ENCODE measurements at places on chromosomes 7 and 10.

GRCh38 chr10:61404751-61405150, 48.4 kb downstream of the TMEM26 start:
- no peak for DNase-seq

GRCh38 chr10:69321865-69322264, 43.6 kb downstream of the HK1 start:
- DNase-seq = no peak

DNA sequence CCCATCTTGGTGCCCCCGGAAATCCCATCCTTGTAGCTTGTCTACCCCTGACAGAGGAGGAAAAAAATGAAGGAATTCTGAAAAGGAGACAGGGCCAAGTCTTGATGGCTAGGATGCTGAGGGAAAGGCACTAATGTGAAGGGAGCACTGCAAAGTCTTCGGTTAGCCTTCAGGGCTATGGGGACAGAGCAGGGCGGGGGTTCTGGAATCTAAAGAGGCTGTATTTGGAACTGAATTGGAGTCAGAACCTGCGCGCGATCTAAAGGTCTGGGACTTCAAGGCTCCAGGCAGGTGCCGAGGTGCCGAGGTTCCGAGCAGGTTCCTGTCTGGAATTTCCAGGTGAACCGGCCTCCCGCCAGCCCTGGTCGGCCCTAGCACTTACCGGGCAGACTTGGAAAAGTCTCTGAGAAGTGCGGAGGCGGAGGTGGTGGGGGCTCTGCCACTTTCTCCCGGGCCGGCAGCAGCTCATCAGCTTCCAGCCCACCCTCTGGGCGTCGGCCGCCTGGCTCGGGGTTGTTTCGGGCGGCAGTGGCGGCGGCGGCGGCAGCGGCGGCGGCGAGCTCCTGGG, 781 bp downstream of the GBX1 start:
- no peak for DNase-seq

GRCh38 chr7:116150588-116150987, 59.8 kb upstream of the TES start:
- no peak for DNase-seq

DNA sequence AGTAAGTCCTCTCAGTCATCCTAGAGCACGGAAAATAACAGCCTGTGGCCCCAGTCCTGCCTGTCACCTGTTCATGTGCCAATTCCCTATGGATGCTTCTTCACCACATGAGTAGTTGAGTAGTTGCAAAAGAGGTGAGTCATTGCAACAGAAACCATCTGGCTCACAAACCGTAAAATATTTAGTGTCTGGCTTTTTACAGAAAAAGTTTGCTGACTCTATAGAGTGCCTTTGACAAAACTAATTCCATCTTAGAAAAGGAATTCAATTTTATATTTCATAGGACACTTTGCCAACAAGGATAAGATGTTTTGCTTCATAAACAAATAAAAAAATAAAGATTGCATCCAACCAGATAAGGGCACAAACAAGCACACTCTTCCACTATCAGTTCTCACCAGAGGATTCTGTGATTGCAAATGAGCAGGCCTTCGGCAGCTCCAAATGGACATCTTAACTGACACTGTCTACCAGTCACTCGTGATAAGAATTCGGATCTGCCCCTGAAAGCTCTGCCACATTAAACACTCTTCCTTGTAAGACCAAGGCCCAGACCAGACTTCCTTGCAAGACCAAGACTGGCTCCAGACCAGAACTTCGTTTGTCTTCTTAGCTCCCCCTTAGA, 242.7 kb upstream of the SEMA3C start:
- no peak for DNase-seq

DNA sequence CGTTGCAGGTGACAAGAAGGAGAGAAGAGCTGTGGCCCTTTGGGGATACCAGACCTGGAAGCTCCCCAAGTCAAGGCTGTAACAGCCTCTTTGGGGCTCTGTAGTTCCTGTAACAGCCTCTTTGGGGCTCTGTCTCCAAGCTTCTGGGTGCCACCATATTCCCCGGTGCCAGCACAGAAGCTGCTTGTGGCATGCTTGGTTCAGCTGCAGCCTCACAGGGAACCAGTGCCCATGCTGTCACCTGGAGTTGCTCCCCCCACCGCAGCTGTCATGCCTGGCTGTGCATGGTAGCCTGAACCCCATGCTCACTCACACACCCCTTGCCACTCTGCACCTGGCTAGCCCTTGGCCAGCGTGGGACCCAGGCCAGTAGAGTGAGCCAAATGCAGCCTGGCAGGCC, 109.1 kb downstream of the ELAPOR2 start:
- DNase-seq = no peak

- DNase-seq = no peak
Observed at GRCh38 chr10:126376956-126377355, 11.3 kb downstream of the ADAM12 start.

DNA sequence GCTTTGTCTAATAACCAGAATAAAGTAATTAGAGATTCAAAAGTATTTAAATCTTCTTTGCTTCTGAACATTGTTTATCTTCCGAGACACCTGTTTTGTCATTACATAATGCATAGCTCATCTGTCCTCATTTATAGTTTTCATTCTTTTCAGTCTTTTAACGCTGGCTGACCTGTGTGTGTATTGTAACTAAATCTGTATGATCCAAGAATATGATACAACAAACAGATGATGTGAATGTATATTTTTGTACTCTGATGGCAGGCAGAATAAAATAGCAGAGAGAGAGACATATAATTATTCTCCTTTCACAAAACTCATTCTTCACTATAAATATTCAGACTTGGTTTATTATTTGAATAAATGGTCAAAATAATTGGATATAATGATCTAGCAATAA, 80.6 kb downstream of the ORC5 start:
- DNase-seq = no peak

DNA sequence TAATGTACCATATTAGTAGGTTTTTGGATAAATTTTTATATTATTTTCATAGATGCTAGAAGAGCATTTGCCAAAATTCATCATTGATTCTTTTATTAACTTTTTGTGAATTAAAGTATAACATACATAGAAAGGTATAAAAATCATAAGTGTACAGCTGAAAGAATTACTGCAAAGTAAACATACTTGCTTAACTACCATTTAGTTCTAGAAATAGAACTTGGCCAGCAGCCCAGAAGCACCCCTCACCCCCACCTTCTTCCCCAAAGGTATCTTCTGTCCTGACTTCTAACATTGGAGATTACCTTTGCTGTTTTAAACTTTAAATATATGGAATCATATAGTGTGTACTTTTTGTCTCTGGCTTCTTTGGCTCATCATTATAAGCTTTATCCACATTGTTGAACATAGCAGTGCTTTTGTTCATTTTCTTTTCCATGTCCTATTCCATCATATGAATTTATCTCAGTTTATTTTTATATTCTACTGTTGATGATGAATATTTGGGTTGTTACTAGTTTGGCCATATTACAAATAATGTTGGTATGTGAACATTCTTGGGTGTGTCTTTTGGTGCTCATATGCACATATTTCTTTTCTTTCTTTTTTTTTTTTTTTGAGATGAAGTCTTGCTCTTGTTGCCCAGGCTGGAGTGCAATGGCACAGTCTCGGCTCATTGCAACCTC, 142.8 kb downstream of the ADK start:
- DNase-seq = no peak

DNA sequence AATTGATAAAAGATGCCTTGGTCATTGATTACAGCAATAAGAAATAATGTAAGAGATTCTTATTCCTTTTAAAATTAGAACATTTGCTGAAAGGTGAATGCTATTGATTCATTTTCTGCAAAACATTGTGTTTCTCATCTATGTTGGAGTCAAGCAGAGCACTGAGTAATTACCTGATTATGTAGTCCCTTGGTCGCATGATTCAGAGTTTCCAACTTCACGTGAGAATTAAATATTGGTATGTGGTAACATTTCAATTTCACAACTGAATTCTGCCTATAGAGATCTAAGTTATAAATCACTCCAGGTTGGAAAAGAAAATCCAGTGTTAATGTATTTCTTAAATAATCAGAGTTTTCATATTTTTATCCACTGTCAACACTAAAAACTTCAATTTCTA, 701.4 kb downstream of the PHTF2 start:
- DNase-seq = no peak

- no peak for DNase-seq
Observed at GRCh38 chr10:105965141-105965540, 1199.4 kb downstream of the SORCS1 start.

DNA sequence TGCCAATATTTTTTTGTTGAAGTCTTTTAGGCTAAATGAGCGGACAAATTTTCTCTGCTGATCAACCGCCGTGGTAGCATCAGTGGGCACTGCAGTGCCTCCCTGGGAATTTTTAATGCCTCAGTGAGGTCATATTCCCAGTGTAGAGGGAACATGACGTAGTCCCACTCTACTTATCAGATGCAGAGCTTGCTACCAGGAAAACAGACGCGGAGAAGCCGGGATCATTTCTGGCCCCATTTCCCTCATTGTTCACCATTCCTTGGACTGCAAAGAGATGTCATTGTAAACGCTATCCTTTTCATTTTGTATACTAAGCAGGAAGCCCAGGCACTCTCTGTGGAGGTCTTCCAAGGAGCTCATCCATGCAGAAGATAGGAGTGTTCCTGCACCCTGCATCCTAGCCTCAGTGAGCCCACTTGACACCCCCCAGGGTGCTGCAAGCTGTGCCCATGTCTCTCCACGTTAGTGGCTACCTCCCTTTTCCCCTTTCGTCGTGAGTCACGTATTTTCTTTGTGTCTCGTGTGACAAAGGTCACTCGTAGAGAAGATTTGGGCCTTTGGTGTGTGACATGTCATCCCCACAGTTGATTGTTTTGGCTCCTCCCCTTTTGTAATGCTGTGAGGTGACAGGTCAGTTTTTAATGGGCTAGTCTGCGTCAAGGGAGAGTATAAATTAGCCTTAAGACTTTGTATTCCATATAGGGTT, 145.5 kb downstream of the TCF7L2 start:
- DNase-seq = no peak

DNA sequence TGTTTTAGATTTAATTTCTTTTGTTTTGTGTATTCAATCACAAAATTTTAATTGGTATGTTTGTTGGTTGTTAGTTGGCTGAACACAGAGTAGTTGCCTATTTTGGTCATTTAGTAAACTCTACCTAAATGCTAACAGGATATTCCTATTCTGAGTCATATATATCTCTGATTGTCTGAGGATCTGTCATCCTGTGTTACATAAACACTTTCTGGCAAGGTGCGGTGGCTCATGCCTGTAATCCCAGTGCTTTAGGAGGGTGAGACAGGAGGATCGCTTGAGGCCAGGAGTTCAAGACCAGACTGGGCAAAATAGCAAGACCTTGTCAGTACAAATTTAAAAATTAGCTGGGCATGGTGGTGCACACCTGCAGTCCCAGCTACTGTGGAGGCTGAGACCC, 178.6 kb downstream of the PLCE1 start:
- no peak for DNase-seq

- peak; percentile 52 for DNase-seq
Observed at GRCh38 chr10:80596391-80597257, 58.9 kb downstream of the SH2D4B start.

DNA sequence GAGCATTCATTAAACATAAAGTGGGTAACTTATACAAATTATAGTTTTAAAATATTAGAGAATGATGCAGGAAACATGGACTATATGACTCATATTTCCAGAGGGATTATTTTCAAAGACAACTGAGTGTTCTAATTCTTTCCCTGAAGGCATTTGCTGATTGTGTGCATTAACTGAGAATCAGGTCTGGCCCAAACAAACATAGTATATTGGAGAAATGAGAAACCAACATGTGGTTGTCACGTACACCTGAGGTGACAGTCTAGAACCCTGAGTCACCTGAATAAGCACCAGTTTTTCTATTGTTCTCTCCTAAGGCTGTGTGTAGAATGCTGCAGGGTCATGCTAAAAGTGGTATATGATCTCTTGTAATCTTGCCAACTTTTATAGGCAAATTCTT, 1125.7 kb downstream of the XPNPEP1 start:
- no peak for DNase-seq

- no peak for DNase-seq
Observed at GRCh38 chr10:34046506-34047034, 712.1 kb upstream of the NRP1 start.

GRCh38 chr7:50068026-50068425, 25.0 kb downstream of the ZPBP start:
- DNase-seq = peak; percentile 61

Data from Jurkat, Clone E6-1 (cell line).